ENCODE measurements at places on chromosomes 16 and 17. TPM values are rescaled to one million over a fixed set of nuclear protein-coding genes. Genes with fewer than 3 reads are reported as not detected.

Gene TEX14
- 0.02 TPM for polyA plus RNA-seq

Gene RAB37
- 0.16 TPM for polyA plus RNA-seq

Gene C17orf78
- not detected for polyA plus RNA-seq

Gene TMEM238L
- polyA plus RNA-seq, result not detected

Gene CDH1
- polyA plus RNA-seq, result 0.06 TPM

Gene SUPT6H
- polyA plus RNA-seq, result 41.0 TPM

Gene FADS6
- polyA plus RNA-seq, result not detected

Gene KDM8
- polyA plus RNA-seq, result 2.8 TPM

Gene MT4
- polyA plus RNA-seq, result not detected

Gene CHST4
- polyA plus RNA-seq, result not detected

Gene PTGES3L
- polyA plus RNA-seq, result 1.8 TPM

All from AG04450 (cell line).